Osteoblast (primary cell): ENCODE measurements at places on chromosomes 5 and 9. TPM values are rescaled to one million over a fixed set of nuclear protein-coding genes. Genes with fewer than 3 reads are reported as not detected.

GRCh38 chr9:109417054-109417453, 81.1 kb downstream of the PTPN3 start:
- DNase-seq, result no peak
- no peaks in the 10 kb centered on the region for H3K27me3 ChIP-seq
- H3K36me3 ChIP-seq, result no peaks in the 10 kb centered on the region
- H3K4me1 ChIP-seq, result no peaks in the 10 kb centered on the region
- no peak overlapping the region for H3K4me3 ChIP-seq
- no peak overlapping the region for H3K27ac ChIP-seq

Gene PPWD1
- total RNA-seq, result 35.8 and 40.1 TPM in 2 replicates

DNA sequence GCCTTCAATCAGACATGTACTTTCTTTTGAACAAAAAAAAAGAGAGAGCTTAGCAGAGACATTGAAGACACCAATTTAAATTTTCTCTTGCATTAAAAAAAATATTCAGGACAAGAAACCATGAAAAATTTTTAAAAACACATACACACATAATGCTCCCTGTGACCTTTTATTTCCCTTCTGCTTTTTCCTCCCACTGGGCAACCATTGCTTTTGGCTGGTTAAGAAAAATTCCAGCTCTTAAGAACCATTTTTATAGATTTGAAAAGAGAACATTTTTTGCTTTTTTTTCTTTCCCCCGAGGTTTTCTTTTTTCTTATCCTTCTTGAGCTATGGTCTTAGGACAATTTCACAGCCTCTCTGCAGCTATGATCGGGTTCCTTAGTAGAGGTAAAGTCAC, 6.1 kb upstream of the HMHB1 start:
- no peaks in the 10 kb centered on the region for H3K4me1 ChIP-seq
- no peak for DNase-seq
- no peaks in the 10 kb centered on the region for H3K27me3 ChIP-seq

GRCh38 chr5:154858297-154858971, at the start of gene CNOT8:
TSS of gene CNOT8 (plus strand) at chr5:154858627. CDS start at chr5:154863279, 4,652 bp downstream.
- peaks cover 32% of the 10 kb centered on the region for H3K4me1 ChIP-seq

Gene PRUNE2
- 59.2 and 80.0 TPM in 2 replicates for total RNA-seq

Gene PIGO
- 15.0 and 15.9 TPM in 2 replicates for total RNA-seq
